A549 treated with DMSO at 1 μM for 4 hours (cell line): ENCODE measurements at places on chromosomes 2 and 18. TPM values are rescaled to one million over a fixed set of nuclear protein-coding genes. Genes with fewer than 3 reads are reported as not detected.

Gene PRSS56
- 0.09 to 0.16 TPM (median 0.12 TPM) in 4 of 5 replicates, not detected in the other for total RNA-seq

Gene RBBP8
- 24.7 to 31.5 TPM (median 25.3 TPM) in 5 replicates for total RNA-seq

Gene SKOR2
- not detected in 5 replicates for total RNA-seq

Gene KRTCAP3
- 0.43 to 1.4 TPM (median 0.75 TPM) in 5 replicates for total RNA-seq

Gene WDR54
- 77.2 to 88.4 TPM (median 80.7 TPM) in 5 replicates for total RNA-seq

Gene ABCA12
- 0.16 to 0.24 TPM (median 0.19 TPM) in 5 replicates for total RNA-seq

Gene COL4A3
- 0.40 to 1.0 TPM (median 0.72 TPM) in 5 replicates for total RNA-seq

Gene TTR
- 0.16 to 0.41 TPM in 2 of 5 replicates, not detected in the others for total RNA-seq

Gene PCARE
- total RNA-seq: not detected in 5 replicates

Gene SLC4A5
- total RNA-seq: 0.18 to 0.41 TPM (median 0.28 TPM) in 5 replicates

Gene WDR7
- 2.4 to 4.2 TPM (median 4.0 TPM) in 5 replicates for total RNA-seq

Gene RAD51AP2
- total RNA-seq: not detected in 5 replicates

Gene ALPG
- 0.07 to 0.15 TPM (median 0.13 TPM) in 4 of 5 replicates, not detected in the other for total RNA-seq

Gene NOL4
- total RNA-seq: not detected in 5 replicates

Gene POTEI
- total RNA-seq: 0.01 TPM in 1 of 5 replicates, not detected in the others

Gene NPHP1
- 7.2 to 9.0 TPM (median 8.3 TPM) in 5 replicates for total RNA-seq

Gene VWC2L
- total RNA-seq: not detected in 5 replicates

Gene MOGAT1
- total RNA-seq: not detected in 5 replicates

Gene PLB1
- 1.1 to 2.0 TPM (median 1.6 TPM) in 5 replicates for total RNA-seq

Gene FEV
- total RNA-seq: not detected in 5 replicates

Gene RUFY4
- total RNA-seq: not detected in 5 replicates

Gene FAP
- 0.08 to 0.15 TPM (median 0.11 TPM) in 3 of 5 replicates, not detected in the others for total RNA-seq

Gene CD8A
- total RNA-seq: 0.19 to 0.45 TPM (median 0.30 TPM) in 5 replicates

Gene TYW5
- total RNA-seq: 7.0 to 7.9 TPM (median 7.8 TPM) in 5 replicates

Gene APOB
- not detected in 5 replicates for total RNA-seq

Gene TRIB2
- total RNA-seq: 0.19 to 0.69 TPM (median 0.23 TPM) in 5 replicates

Gene GKN1
- 0.57 to 0.74 TPM (median 0.71 TPM) in 5 replicates for total RNA-seq

Gene CDCA7
- 42.5 to 53.7 TPM (median 47.0 TPM) in 5 replicates for total RNA-seq

Gene ANKRD30BL
- total RNA-seq: not detected in 5 replicates

Gene SLC40A1
- total RNA-seq: 3.8 to 5.0 TPM (median 3.8 TPM) in 5 replicates

Gene DSC2
- total RNA-seq: 1.2 to 2.0 TPM (median 1.5 TPM) in 5 replicates

Gene KCNJ3
- total RNA-seq: not detected in 5 replicates

Gene PROM2
- total RNA-seq: 0.33 TPM in 1 of 5 replicates, not detected in the others

Gene APCDD1
- not detected in 5 replicates for total RNA-seq

Gene IHH
- 0.14 to 0.20 TPM (median 0.15 TPM) in 5 replicates for total RNA-seq

Gene ERICH2
- total RNA-seq: not detected in 5 replicates

Gene NEU4
- 0.18 to 0.50 TPM (median 0.26 TPM) in 4 of 5 replicates, not detected in the other for total RNA-seq

Gene MSGN1
- total RNA-seq: not detected in 5 replicates
